ENCODE measurements at places on chromosomes 1 and 21.

DNA sequence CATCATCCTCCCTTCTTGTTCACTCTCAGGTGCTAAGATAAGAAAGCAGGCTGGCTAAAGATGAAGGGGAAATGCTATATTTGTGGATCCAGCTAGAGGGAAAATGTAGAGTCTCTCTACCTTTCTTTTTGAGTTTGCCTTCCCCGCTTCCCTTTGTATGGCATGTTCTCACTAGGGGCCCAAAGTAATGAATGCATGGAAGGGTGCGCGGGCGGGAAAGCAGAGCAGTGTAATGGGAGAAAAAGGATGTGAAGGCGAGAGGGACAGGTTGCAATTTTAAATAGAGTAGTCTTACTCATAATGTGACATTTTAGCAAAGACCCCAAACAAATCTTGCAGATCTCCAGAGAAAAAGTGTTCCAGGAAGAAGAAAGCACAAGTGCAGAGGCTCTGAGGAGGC, 105.1 kb upstream of the ATP1B1 start:
- DNase-seq = no peak

DNA sequence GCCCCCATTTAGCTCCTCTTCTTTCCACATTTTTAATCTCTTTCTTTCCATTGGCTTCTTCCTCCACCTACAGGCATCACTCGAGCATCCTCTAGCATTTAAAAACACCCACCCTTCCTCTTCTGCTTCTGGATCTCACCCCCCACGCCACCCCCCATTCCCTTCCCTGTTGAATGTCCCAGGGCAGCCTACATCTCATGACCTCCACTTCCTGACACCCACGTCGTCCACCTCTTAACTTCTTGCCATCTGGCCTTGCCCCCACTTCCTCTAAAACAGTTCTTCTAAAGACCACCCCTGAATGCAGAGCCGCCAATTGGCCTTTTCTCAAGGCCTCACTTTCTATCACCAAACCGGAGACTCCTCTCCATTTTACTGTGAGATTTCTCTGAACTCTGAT, 6.1 kb upstream of the ETNK2 start:
- DNase-seq = no peak

DNA sequence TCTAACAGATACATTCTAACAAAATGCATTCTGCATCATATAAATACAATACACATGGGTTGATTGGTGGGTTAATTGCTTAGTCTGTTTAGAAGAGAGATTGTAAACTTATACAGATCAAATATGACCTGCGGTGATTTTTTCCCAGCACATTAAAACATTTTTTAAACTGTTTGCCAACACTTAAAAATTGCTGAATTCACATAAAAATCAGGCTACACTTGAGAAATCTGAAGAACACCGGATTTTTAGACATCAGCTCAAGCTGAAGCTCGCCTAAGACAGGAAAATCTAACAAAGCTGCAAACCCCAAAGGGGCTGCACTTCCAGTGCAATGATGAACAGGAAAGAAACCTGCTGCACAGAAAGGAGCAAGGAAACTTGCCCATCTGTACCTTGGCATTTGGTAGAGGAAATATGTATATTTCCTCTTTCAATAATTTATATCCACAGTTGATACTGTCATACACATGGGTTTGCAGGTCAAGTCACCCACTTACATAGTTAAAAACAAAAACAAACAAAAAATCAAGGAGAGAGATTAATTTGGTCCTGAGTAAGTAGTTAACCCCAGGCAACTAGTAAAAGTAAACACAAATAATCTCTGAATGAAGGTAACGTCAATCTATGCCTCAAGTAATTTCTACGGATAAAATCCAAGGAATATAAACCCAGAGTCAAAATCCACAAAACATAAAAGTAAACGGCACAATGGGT, 30.4 kb upstream of the JAK1 start:
- no peak for DNase-seq

- no peak for DNase-seq
Measured at GRCh38 chr1:196094821-196095220, 513.4 kb downstream of the KCNT2 start.

GRCh38 chr1:62240651-62241370, 46.2 kb downstream of the L1TD1 start:
- no peak for DNase-seq

DNA sequence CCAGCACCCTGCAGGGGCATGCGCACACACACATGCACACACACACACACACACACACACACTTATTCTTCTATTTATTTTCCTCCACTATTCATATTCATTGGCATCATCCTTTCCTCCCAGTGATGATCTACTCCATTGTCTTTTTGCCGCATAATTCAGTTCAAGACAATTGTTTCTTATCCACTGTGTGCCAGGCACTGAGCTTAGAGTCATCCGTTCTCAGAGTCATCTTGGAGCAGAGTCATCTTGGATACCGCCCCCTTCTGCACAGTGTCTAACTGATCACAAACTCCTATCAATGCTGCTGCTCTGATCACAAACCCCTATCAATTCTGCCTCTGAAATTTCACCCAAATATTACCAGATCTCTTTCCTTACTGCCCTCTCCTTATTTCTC, 102.8 kb upstream of the PROX1 start:
- DNase-seq = no peak

- DNase-seq = no peak
Measured at GRCh38 chr1:165570078-165570477, 26.3 kb downstream of the LRRC52 start.

GRCh38 chr1:161198194-161198896, 509 bp downstream of the ADAMTS4 start:
- peak; percentile 48 for DNase-seq

DNA sequence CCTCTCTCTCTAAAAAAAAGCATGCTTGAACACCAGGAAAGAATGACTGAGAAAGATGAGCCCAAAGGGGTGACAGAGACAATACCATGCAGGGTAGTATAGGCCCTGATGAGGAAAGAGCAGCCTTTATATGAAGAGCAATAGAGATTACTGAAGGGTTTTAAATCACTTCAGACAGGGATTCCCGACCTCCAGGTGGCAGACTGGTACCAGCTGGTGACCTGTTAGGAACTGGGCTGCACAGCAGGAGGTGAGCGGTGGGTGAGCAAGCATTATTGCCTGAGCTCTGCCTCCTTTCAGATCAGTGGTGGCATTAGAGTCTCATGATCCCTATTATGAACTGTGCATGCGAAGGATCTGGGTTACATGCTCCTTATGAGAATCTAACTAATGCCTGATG, 30.8 kb upstream of the GTF2B start:
- no peak for DNase-seq

DNA sequence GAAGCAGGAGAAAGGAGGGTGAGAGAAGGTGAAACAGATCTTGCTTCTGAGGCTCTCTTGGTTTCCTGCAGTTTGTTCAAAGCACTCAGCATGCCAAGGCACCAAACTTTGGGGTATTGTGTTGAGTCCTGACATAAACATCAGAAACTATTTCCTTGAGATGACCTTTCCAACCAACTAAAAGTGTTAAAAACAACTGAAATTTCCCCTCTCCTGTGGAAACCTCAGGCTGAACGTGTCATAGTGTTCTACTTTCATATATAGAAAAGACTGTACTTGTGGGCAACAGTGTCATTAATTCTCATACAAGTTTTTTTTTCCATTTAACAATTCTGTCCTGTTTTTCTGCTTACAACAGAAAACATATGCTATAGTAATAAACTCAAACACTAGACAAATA, 6.3 kb upstream of the LYST start:
- DNase-seq = no peak

DNA sequence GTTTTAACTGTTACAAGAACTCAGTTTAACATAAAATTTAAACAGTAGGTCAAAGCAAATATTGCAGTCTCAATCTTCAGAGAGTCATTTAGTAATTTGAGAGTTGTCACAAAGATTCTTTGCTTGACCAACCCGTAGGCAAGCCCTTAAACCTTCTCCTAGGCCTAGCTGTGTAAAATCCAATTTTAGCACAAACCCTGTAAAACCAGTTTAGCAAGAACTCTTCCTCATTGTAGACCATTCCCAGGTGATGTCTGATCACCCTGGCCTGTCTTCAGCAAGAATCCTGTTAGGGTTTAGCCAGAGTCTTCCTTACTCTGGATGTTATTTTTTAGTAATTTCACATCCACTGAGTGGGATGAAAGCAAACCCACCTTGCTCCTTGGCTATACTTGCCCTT, 30.1 kb downstream of the LRIG2 start:
- DNase-seq = no peak

GRCh38 chr1:169295425-169295824, 72.2 kb downstream of the NME7 start:
- no peak for DNase-seq

GRCh38 chr1:224726441-224727182, 110.5 kb downstream of the CNIH3 start:
- DNase-seq = peak; percentile 98

DNA sequence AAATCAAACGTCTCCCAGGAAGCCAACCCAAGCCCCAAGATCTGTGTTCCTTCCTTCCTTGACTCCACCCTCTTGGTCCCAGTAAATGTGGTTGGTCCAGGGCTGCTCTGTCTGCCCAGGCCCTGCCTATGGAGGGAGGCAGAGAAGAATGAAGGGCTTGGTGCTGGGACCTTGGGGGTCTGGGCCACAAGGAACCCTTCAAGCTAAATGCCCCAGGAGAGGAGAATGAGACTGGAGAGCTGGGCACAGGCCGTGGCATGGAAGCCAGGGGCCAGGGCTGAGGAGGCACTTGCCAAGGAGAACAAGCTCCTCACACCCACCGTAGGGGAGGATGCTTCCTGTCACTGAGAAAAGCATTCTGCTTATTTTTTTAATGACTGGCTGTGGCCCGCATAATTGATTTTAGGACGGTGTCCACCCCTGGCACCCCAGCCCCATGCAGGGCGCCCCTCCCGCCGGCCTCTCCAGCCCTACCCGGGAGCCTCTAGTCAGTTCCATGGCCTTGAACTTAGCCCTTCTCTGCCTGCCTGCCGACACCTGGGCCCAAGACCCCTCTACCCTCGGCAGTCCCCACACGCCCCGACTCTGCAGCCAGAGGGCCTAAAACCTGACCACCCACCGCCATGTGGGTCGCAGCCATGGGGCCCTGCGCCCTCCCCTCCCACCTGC, 889 bp downstream of the CLEC20A start:
- DNase-seq = no peak

- DNase-seq = no peak
Measured at GRCh38 chr1:102420034-102420433, 423.3 kb upstream of the OLFM3 start.
